Esophagus muscularis mucosa (tissue), 4 donors: ENCODE measurements at places on chromosomes 4 and X. TPM values are rescaled to one million over a fixed set of nuclear protein-coding genes. Genes with fewer than 3 reads are reported as not detected.
A peak's percentile ranks its signal among the peaks of the same experiment; 100 is the strongest.

MTHFD2L gene
- 20.1 TPM for total RNA-seq

- DNase-seq: no peak
- no peaks in the 10 kb centered on the region for H3K36me3 ChIP-seq
- no peak overlapping the region for H3K27ac ChIP-seq
- H3K27me3 ChIP-seq: no peaks in the 10 kb centered on the region
- no peak overlapping the region for H3K4me3 ChIP-seq
Measured at GRCh38 chr4:108830509-108831244, 67.8 kb upstream of the ETNPPL start.

GRCh38 chrX:47817421-47817820, 19.3 kb upstream of the ZNF81 start:
- H3K4me1 ChIP-seq: no peaks in the 10 kb centered on the region
- no peak for DNase-seq
- H3K4me3 ChIP-seq: no peak overlapping the region
- H3K27ac ChIP-seq: no peak overlapping the region
- H3K36me3 ChIP-seq: no peaks in the 10 kb centered on the region

DNA sequence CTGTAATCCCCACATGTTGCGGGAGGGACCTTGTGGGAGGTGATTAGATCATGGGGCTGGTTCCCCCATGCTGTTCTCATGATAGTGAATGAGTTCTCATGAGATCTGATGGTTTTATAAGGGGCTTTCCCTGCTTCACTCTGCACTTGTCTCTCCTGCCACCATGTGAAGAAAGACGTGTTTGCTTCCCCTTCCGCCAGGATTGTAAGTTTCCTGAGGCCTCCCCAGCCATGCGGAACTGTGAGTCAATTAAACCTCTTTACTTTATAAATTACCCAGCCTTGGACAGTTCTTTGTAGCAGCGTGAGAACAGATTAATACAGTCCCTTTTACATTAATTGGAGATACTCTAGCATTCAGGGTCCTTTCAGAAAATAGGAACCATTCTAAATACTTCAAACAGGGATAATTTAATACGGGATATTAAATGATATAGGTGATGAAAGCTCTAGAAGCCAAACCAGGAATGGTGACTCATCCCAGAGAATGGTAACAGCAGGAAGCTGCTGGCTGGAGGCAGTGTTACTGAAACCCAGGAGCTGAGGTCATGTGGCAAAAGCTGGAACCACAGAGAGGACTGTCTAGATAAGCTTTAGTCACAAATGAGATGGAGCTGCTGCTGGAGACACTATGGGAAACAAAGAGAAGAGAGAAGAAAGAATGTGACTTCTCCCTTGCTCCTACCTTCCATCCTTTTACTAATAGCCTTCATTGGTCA, 57.3 kb downstream of the GSTCD start:
- no peaks in the 10 kb centered on the region for H3K36me3 ChIP-seq
- no peak for DNase-seq
- no peak overlapping the region for H3K4me3 ChIP-seq
- H3K4me1 ChIP-seq: no peaks in the 10 kb centered on the region
- no peak overlapping the region for H3K27ac ChIP-seq

- H3K36me3 ChIP-seq: no peaks in the 10 kb centered on the region
- no peaks in the 10 kb centered on the region for H3K27me3 ChIP-seq
- H3K27ac ChIP-seq: no peak overlapping the region
- no peak overlapping the region for H3K4me3 ChIP-seq
- H3K4me1 ChIP-seq: no peaks in the 10 kb centered on the region
- no peak for DNase-seq
Measured at GRCh38 chr4:70849291-70849690, 9.6 kb upstream of the GRSF1 start.

- H3K27ac ChIP-seq: no peak overlapping the region
- H3K4me1 ChIP-seq: peaks cover 4% of the 10 kb centered on the region
- no peaks in the 10 kb centered on the region for H3K36me3 ChIP-seq
- no peak overlapping the region for H3K4me3 ChIP-seq
Measured at GRCh38 chr4:173545440-173545839, 15.4 kb upstream of the HAND2 start.

- H3K27me3 ChIP-seq: no peaks in the 10 kb centered on the region
- H3K27ac ChIP-seq: no peak overlapping the region
- no peaks in the 10 kb centered on the region for H3K4me1 ChIP-seq
- no peak for DNase-seq
- no peaks in the 10 kb centered on the region for H3K36me3 ChIP-seq
Measured at GRCh38 chr4:177237291-177237690, 72.4 kb upstream of the NEIL3 start.

FAM184B gene
- total RNA-seq: not detected

- no peaks in the 10 kb centered on the region for H3K4me1 ChIP-seq
- no peak for DNase-seq
- no peak overlapping the region for H3K4me3 ChIP-seq
- H3K27ac ChIP-seq: no peak overlapping the region
- H3K27me3 ChIP-seq: no peaks in the 10 kb centered on the region
Measured at GRCh38 chrX:138345801-138346200, 365.7 kb downstream of the FGF13 start.

PABPC1L2A gene
- not detected for total RNA-seq

- peak overlapping the region; percentile 98 for H3K27ac ChIP-seq
- H3K4me3 ChIP-seq: no peak overlapping the region
- H3K36me3 ChIP-seq: no peaks in the 10 kb centered on the region
- DNase-seq: no peak
- H3K4me1 ChIP-seq: peaks cover 77% of the 10 kb centered on the region
Measured at GRCh38 chr4:139552517-139553307, 3.3 kb downstream of the SETD7 start.

DNA sequence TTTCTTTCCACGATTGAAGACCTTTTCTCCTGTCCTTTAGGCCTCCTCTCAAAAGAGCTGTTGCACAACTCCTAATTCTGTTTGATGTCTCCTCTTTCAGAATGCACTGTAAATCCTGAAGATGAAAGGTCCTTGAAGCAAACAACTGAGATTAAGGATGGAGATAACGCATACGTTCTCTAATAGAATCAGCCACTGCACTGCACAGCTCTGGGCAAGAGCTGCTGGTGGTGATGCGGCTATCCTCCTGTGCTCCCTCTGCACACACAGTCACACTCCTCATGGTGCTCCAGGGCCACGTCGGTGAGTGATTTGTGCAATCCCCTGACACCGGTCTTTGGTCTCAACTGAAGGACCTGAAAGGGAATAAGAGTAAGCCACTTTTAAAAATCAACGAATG, 208.7 kb downstream of the PDGFC start:
- no peak overlapping the region for H3K27ac ChIP-seq
- no peak overlapping the region for H3K4me3 ChIP-seq
- no peaks in the 10 kb centered on the region for H3K27me3 ChIP-seq
- H3K36me3 ChIP-seq: no peaks in the 10 kb centered on the region

MCF2 gene
- 0.33 TPM for total RNA-seq

- H3K4me3 ChIP-seq: no peak overlapping the region
- H3K36me3 ChIP-seq: no peaks in the 10 kb centered on the region
- H3K4me1 ChIP-seq: no peaks in the 10 kb centered on the region
- no peaks in the 10 kb centered on the region for H3K27me3 ChIP-seq
- peak; percentile 50 for DNase-seq
- H3K27ac ChIP-seq: no peak overlapping the region
Measured at GRCh38 chr4:154044742-154045485, 256.0 kb upstream of the SFRP2 start.
